Frontal cortex (tissue), 4 donors: ENCODE measurements at places on chromosomes 5 and 9. TPM values are rescaled to one million over a fixed set of nuclear protein-coding genes. Genes with fewer than 3 reads are reported as not detected.

CEMIP2 gene
- total RNA-seq: 41.6 TPM

TSSK1B gene
- under 0.01 TPM for total RNA-seq

CNTFR gene
- total RNA-seq: 9.8 TPM

PPP1R26 gene
- total RNA-seq: 35.5 TPM

FAM240B gene
- total RNA-seq: not detected
